Caco-2 (cell line): ENCODE measurements at places on chromosomes 6 and 20.
A peak's percentile ranks its signal among the peaks of the same experiment; 100 is the strongest.

- DNase-seq, result no peak
Observed at GRCh38 chr6:40779409-40779808, 192.2 kb upstream of the LRFN2 start.

DNA sequence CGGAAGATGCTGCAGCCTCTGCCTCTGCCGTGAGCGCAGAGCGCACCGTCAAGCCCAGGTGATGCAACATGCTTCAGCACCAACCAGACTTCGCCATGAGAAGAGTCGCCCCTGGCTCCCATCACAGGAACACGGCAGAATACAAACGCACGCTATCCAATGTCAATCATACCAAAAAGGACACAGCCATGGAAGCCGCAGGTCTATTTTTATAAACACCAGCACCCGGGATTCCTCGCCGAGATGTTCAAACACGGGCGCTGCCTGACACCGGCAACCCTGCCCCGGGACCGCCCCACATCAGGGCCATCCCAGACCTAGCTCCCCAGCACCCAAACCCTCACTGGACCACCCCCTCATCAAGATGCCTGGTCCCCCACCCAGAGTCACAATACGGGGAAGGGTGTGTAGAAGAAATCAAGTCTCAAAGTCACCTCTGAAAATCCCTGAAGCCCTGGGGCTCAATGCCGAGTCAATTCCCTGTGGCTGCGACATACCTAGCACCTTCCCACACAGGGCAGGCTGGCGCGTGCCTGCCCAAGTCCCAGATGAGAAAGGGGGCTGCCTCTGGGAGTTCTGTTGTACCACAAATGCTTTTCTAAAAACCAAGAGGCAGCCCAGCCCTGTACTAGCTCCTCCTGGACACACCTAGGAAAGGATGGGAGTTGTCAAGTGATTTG lies 17.9 kb downstream of the TAF4 start:
- no peak for DNase-seq

DNA sequence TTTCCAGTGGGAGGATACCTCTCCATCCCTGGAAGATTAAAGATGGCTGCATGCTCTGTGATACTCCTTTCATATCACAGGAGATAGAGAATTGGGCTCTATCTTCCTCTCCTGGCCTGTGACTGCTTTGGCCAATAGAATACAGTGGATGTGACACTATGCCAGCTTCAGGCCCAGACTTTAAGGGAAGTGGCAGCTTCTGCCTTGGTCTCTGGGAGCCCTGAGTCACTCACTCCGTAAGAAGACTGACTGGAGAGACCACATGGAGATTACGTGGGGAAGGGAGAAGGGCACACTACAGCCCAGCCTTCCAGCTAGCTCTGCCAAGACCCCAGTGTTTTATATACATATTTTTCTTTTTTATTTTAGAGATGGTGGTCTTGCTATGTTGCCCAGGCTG lies 10.4 kb upstream of the MMP9 start:
- peak; percentile 15 for DNase-seq

DNA sequence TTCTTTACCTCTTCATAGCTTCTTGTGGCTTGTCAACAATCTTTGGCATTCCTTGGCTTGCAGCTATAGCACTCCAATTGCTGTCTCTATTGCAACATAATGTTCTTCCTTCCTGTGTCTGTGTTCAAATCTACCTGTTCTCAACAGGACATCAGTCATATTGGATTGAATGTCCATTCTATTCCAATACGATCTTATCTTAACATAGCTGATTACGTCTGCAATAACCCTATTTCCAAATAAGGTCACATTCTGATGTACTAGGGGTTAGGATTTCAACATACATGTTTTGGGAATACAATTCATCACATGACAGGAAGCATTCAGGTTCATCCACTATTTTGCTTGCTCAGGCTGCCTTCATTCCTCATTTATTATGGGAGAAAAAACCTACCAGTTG lies 684.4 kb upstream of the CITED2 start:
- DNase-seq, result no peak

DNA sequence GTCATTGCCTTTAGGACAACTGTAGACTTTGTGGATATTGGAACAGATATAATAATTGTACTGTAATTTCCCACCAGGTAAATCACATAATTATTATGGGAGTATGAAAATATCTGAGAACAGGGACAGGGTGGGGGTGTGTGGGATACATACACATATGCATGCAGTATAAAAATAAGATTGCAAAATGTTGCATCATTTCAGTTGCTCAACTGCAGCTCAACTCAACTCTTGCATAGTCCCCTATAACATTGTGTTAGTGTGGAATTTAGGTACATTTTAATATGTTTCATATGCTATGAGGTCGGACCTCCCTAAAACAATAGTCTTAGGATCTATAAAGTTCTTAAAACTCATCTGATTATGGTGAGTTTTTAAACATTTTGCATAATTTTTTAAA lies 275.0 kb upstream of the FLRT3 start:
- DNase-seq, result no peak

GRCh38 chr6:157586088-157586414 lies 205.1 kb downstream of the ZDHHC14 start:
- DNase-seq, result no peak

GRCh38 chr6:143570147-143570853 lies 58.8 kb upstream of the FUCA2 start:
- no peak for DNase-seq

DNA sequence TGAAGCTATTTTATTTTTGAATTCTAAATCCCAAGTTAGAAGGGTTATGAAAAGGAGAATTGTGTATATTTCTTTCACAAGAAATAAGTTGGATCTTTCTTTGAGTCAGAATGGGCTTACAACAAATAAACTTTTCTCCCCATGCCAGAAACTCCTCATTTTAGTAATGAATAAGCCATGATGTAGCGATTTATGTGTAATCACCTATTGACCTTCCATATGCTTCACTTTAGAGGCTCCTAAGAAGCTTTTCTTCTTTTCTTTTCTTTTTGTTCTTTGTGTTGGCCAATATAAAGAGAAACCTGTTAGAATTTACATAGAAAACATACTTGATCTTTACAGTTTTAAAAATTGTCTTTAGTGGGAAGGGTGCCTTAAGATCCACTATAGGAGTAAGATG lies 370.2 kb downstream of the UTRN start:
- no peak for DNase-seq

DNA sequence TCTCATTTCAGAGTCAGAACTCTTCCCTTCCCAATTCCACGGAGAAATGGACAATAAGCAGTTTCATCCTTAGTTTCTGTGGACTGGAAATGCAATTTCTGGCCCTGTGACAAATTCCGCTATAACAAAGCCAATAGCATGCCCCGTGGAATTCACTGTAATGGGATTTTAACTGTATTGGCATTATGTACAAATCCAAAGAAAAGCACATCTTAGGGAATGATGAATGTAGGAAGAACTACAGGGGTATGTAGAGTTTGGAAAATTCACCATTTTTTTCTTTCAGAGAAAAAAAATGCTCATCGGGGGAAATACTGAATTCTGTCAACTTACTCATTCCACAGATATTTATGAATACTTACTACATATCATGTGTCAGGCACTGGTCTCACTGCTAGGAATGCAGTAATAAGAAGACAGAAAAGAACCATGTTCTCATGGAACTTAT lies 43.5 kb downstream of the KIF6 start:
- no peak for DNase-seq

DNA sequence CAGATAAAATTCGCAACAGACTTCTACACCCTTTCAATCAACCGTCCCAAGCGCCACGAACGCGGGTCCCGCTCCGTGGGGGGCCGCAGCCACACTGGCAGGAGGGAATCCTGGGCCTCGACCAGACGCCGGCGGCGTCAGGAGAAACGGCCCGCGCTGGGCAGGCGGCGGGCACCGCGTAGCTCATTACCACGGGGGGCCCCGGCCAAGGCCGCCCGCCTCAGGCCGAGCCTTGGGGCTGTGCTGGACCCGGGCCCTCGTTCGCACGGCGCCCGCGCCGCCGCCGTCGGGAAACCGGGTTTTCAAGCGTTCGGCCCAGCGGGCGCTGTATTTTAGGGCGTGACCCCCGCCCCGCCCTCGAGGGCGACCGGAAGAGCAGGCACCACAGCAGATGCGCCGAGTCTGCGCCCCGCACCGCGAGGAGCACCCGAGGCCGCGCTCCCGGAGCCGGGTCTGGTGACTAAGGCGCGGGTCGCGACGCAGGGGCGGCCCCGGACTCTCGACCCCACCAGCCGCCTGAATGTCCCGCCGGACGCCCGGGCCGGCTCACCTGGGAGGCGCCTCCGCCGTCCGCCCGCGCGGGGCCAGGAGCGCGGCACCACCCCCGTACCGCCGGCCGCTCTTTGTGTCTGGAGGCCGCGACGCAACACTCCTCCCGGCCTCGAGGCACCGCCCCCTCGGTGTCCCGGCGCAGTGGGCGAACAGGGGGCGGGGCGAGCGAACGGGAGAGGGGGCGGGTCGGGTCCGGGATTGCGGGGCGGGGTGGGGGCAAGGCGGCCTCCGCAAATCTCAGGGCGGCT lies at the start of gene NINL:
Gene NINL, minus strand, starts transcription at position 627 of the 800 bp plus-strand sequence. CDS start 58,944 bp downstream, outside the sequence.
- DNase-seq, result peak; percentile 64

GRCh38 chr6:68919537-68919936 lies 284.5 kb downstream of the ADGRB3 start:
- DNase-seq, result no peak

DNA sequence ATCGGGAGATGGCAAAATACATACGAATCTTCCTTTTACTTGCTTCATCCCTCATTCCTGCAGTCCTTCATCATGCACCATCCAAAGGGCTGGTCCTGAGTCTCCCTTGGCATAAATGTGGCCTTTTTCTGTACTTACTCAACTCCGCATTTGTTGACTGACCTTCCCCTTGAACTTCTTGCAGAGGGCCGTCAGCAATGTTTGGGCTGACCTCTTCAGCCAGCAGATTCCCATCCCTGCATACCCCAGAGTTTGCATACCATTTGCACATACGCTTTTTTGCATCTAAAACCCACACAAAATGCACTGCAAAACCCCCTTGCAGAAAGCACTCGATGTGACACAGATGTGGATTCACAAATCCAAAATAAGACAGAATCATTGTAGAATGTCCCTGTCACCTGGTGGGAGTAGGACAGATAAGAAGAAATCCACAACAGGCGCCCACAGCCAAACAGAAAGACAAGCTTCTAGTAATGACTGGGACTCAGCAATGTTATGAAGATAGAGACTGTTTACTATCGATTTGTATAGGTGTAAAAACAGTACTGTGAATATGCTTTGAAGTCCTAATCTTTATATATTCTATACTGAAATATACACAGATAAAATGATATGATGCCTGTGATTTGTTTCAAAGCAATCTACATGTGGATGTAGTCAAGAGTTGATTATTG lies 45.8 kb downstream of the TBC1D7 start:
- DNase-seq, result no peak

DNA sequence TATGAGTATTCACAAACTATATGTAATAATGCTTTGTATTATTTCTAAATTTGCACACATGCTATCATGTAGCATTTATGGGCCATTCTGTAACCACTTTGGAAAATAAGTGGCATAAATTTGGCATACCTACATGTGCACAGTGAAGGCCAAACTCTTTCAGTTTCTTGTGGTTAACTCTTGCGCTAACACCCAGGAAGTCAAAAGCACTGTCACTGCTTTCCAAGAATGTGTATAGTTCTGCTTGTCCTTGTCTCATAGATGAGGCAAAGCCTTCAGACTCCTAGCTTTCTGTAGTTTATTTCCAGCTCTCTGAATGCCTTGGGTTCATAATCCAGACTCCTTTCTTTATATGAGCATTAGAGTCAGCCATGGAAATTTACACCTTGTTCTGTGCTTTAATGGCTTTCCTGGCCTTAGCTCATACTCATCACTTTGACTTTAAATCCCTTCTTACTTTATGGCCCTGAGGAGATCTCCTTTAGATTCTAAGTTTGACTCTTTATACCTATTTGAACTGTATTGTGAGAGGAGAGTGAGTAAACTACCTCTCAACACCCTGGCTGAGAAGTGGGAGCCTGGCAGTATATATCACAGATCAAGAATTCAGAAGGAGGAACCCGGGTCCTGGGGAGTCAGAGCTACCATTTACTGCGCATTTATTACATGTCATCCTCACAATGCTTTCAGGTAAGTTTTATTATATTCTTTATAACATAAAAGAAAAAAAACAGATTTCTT lies 949 bp upstream of the SLC17A3 start:
- DNase-seq, result no peak

DNA sequence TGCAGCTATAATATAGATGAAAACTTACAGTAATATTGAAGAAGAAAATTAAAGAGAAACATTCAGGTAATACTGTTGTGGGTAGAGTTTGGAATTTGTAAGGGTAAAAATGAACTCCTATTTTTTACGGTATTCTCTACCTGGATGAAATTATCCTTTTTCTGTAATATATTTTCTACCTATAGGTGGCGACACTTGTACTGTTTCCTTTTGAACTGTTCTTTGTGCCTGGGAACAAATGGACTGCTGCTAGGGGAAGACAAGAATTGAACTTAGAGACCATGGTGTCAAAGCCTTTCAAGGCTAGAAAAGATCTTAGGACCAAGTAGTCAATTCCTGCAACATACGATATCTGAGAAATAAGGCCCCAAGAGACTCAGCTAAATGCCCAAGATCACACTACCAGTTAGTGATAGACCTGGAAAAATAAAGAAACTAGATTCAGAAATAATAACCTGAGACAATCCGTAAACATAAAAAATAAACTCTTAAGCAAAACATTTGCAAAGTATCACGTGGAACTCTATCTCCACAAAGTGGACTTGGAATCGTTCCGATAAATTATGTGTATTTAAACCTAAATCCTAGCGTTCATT lies 383.8 kb downstream of the TFAP2A start:
- no peak for DNase-seq

GRCh38 chr6:71317441-71317840 lies 28.8 kb downstream of the OGFRL1 start:
- DNase-seq, result no peak

GRCh38 chr6:157860505-157860991 lies 37.5 kb downstream of the SNX9 start:
- no peak for DNase-seq

- no peak for DNase-seq
Observed at GRCh38 chr20:56566621-56567020, 33.6 kb downstream of the FAM209B start.

- no peak for DNase-seq
Observed at GRCh38 chr20:54170026-54170471, 3.7 kb downstream of the CYP24A1 start.

DNA sequence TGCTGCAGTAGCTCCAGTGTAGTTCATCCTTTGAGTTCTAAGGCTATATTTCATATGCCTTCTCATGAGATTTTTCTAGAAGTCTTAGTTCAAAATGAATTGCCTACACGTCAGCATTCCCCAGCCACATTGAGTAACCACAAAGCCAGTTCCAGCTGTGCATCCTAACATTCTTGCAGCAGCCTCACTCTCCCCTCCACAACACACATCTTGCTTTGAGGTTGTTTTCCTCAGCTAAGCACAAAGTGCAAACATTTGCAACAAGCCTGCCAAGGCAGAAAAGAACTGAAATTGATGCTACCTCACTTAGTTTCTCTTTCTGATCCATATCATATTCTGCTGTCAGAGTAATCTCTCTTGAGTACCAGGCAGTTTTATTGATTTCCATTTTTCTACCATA lies 160.7 kb upstream of the KCNQ5 start:
- DNase-seq, result no peak
